ENCODE measurements at places on chromosomes 3 and 15. TPM values are rescaled to one million over a fixed set of nuclear protein-coding genes. Genes with fewer than 3 reads are reported as not detected.

The ZIC1 gene
- total RNA-seq = not detected

The ISLR2 gene
- under 0.01 TPM for total RNA-seq

The TMEM108 gene
- not detected for total RNA-seq

The BCL2A1 gene
- 0.13 TPM for total RNA-seq

The IMPG2 gene
- total RNA-seq = 0.26 TPM

The TIPIN gene
- total RNA-seq = 7.1 TPM

DNA sequence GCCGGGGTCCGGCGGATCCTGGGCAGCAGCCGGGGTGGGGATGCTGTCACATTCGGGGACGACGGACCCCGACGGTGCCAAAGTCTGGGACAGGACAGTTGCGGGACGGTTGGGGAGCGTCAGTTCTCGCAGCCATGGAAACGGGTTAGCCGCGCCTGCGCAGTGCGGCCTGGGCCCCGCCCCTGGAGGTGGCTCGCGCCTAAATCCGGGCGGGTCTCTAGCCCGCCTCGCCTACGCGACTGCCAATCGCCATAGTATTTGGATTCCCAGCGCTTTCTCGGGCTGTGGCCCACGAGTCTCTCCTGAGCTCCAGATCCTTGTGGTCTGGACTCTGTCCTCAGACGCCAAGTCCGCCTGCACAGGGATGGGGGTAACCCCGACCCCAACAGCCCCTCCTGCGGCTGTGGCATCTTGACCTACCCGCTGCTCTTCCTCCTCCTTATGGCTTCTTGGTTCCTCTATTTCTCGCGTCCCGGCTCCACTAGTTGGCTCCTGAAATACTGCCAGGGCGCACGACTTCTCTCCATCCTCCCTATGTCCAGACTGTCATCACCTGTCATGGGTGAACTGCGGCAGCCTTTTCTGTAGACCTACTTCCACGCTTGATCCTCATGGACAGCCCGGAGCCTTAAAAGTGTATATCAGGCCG is at the start of gene ZMYND10:
Gene ZMYND10, minus strand, starts transcription at position 147 of the 649 bp plus-strand sequence. CDS start 153 bp downstream, outside the sequence.
- DNase-seq = no peak

DNA sequence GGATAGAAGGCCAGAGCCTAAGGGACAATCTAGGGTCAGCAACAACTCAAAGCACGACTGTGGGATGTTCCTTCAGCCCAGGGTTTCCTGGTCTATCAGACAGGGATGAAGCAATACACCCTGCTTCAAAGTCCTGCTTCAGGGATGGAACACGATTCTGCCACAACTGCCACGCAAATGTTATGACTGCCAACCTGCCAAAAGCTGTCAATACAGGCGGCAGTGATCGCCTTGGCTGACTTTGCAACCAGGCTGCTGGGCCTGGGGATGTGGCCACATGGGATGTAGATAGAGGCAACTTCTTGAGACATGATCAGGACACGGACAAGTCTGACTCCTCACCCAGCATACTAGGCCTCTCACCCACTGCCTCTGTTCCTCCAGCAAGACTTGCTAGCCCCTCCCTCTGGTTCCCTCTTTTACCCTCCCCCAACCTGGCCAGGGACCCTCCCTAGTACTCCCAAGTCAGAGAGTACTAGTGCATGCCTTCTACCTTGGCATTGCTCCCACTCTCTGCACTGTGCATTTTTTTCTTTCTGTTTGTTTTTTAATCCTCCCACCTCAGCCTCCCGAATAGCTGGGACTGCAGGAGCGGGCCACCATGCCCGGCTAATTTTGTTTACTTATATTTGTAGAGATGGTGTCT is 7.6 kb downstream of the CCDC12 start:
- DNase-seq = no peak

- no peak for DNase-seq
These were observed 16.0 kb upstream of the MEGF11 start for GRCh38 chr15:66269326-66270090.

DNA sequence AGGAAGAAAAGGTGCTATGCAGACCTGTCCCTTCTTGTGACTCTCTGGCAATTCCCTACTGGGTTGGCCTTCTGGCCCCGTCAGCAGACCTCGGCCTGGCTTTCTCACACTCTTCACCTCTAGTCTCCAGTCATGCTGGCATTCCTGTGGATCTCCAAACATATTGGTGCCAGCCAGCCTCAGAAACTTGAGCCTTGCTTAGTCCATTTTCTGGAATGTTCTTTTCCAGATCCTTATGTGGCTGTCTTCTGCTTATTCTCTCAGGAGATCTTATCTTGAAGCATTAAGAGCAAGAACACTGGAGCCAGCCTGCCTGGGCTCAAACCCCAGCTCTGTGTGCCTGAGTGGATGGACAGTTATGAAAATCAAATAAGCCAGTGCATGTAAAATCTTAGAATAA is 88.2 kb upstream of the NTRK3 start:
- DNase-seq = no peak

GRCh38 chr3:10702961-10703740 is 112.9 kb upstream of the SLC6A11 start:
- DNase-seq = peak; percentile 7

GRCh38 chr15:38267421-38268022 is 14.9 kb downstream of the SPRED1 start:
- DNase-seq = no peak

DNA sequence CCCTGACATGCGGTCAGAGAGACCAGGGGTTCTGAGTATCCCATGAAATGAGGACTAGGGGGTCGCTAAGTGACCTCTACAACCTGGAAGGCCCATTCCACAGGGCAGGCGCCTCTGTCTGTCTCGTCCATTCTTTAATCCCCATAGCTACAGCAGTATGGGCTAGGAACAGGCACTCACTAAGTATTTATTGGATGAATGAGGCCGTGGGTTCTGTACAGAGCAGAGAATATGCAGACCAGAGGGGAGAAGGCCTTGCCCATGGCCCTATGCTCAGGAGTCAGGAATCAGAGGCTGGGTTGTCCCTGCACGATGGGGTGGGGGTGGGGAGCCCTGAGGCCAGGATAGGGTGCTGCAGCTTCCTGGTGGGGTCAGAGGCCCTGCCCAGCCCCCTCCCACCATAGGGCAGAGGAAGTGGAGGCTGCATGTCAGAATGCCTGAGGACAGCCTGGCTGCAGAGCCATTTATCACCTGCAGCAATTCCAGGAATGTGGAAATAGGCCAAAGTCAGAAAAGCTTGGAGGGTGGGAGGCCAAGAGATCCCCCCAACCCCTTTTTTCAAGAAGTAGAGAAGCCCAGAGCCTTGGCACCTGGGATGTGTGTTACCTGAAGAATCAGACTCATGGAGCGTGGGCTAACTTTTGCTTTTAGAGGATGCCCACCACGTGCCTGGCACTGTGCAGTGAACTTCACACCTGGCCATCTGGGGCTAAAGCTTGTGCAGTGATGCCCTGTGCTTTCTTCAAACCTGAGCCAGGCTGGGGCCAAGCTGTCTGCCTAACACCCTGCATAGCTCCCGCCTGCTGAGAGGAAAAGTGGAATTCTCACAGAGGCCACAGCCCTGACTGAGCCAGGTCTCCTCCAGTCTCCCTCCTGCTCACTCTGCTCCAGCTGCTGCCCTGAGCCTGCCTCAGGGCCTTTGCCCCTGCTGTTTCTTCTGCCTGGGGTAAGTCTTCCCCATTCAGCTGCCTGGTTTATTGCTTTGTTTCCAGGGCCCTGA is 109.4 kb downstream of the WNT7A start:
- DNase-seq = no peak

DNA sequence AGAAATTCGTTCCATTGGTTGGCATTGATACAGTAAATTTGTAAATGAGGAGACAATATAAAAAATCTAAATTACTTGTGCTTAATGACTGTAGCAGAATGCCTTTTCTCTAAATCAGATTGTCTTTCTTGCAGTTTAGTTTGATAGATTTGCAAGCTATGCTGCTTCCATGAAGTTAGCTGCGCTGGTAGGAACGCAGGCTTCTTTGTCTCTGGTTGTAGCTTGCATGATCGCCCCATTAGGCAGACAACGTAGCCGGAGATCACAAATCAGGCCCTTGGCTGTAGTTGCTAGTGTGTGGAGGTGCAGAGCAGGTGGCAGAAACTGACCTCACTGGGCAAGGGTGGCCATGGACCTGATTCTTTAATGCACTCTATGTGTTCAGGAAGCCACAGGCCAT is 6.1 kb downstream of the ZIC1 start:
- DNase-seq = no peak

- no peak for DNase-seq
These were observed 17.7 kb downstream of the SOX2 start for GRCh38 chr3:181729341-181729869.

GRCh38 chr15:89192136-89192535 is 29.2 kb downstream of the RLBP1 start:
- peak; percentile 19 for DNase-seq

GRCh38 chr3:106103383-106103782 is 234.6 kb upstream of the CBLB start:
- DNase-seq = no peak

DNA sequence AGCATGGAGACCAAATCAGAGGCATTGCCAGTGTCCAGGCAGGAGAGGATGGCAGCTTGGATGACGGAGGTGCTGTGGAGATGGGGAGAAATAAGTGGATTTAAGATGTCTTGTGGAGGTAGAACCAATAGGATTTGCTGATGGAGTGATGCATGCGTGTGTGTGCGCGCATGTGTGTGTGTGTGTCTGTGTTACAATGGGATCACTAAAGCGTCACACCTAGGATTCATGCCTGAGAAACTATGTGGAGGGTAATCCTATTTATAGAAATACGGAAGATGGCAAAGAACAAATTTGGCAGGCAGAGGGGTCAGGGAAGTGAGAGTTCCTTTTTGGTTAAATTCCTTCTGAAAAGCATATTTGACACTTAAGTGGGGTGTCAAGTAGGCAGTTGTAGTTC is 64.8 kb upstream of the ARL8B start:
- DNase-seq = no peak

GRCh38 chr15:22908830-22909229 is 70.4 kb downstream of the NIPA2 start:
- DNase-seq = no peak

- DNase-seq = no peak
These were observed 102.3 kb upstream of the NR2E3 start for GRCh38 chr15:71708051-71708429.

DNA sequence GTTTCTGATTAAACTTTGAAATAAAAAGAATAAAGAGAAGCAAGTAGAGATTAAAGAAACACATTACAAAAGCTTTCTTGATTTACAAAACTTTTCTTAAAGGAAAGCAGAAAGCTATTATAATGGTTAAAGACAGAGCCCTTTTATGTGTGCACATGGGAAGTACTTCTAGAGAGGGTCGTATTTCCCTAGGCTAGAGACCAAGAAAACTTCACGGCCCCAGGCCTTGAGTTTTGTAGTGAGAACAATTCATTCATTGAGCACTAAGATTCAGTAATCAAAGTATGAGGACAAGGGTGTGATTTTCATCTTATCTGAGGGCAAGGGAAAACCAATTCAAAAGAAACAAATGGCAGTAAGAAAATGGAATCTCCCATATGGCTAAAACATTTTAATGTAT is 854.1 kb downstream of the ROBO1 start:
- no peak for DNase-seq

Data from dermis microvascular lymphatic vessel endothelial cell (primary cell).